ENCODE measurements at places on chromosomes 5 and 9. TPM values are rescaled to one million over a fixed set of nuclear protein-coding genes. Genes with fewer than 3 reads are reported as not detected.

DNA sequence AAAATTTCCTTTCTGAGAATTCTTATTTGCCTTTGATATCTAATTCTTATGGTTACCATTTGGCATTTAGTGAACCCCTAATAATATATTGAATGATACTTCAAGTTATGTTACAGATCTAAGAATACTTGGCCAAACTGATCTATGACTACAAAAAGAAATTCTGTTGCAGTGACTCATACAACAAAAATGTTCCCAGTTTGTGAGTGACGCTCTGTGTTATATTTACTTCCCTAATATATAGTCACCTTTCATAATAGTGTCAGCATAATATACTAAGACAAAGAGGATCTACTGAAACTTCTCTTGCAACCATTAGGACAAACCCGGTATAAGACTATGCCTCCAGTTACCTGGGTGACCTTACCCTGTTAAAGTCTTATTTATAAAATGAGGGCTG lies 216.9 kb upstream of the TLX3 start:
- H3K4me3 ChIP-seq = no peak overlapping the region
- H3K27ac ChIP-seq = peak overlapping the region; percentile 36
- no peaks in the 10 kb centered on the region for H3K27me3 ChIP-seq
- peaks cover 11% of the 10 kb centered on the region for H3K4me1 ChIP-seq

GRCh38 chr9:97755618-97756267 lies 58.6 kb upstream of the XPA start:
- H3K4me3 ChIP-seq = no peak overlapping the region
- peaks cover 2% of the 10 kb centered on the region for H3K4me1 ChIP-seq
- no peaks in the 10 kb centered on the region for H3K27me3 ChIP-seq

Gene CTSV
- total RNA-seq = 47.3 TPM

- no peaks in the 10 kb centered on the region for H3K27me3 ChIP-seq
- H3K4me3 ChIP-seq = no peak overlapping the region
- 0 out of 2 replicates have a peak, but pooled peaks cover 5% of the 10 kb centered on the region for H3K36me3 ChIP-seq
- H3K4me1 ChIP-seq = no peaks in the 10 kb centered on the region
- no peak overlapping the region for H3K27ac ChIP-seq
Observed at GRCh38 chr9:92029553-92029952, 79.5 kb upstream of the ROR2 start.

DNA sequence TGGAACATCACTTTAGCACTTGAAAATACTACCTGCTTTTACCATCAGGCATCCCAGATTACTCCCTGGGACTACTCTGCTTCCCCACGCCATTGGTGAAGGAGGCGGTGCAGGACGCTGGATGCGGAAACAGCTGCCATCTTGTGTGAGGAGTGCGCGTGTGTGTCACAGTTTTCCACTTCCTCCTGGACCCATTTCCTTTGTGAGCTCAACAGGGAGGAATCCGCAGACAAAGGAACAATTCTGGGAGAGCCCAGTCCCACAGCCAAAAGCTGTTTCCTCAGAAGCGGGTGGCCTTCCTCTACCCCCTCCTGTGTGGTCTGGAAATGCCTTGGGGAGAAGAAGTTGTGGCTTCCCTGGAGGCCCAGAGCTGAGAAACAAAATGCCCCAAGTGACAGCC lies 16.8 kb downstream of the AFAP1L1 start:
- no peaks in the 10 kb centered on the region for H3K4me1 ChIP-seq
- no peak overlapping the region for H3K4me3 ChIP-seq
- no peaks in the 10 kb centered on the region for H3K27me3 ChIP-seq
- H3K27ac ChIP-seq = no peak overlapping the region

- H3K27me3 ChIP-seq = no peaks in the 10 kb centered on the region
- H3K27ac ChIP-seq = no peak overlapping the region
- H3K36me3 ChIP-seq = peaks cover 16% of the 10 kb centered on the region
- no peak for DNase-seq
- peaks cover 21% of the 10 kb centered on the region for H3K4me1 ChIP-seq
- H3K4me3 ChIP-seq = no peak overlapping the region
Observed at GRCh38 chr9:93123561-93124283, 10.3 kb downstream of the NINJ1 start.

DNA sequence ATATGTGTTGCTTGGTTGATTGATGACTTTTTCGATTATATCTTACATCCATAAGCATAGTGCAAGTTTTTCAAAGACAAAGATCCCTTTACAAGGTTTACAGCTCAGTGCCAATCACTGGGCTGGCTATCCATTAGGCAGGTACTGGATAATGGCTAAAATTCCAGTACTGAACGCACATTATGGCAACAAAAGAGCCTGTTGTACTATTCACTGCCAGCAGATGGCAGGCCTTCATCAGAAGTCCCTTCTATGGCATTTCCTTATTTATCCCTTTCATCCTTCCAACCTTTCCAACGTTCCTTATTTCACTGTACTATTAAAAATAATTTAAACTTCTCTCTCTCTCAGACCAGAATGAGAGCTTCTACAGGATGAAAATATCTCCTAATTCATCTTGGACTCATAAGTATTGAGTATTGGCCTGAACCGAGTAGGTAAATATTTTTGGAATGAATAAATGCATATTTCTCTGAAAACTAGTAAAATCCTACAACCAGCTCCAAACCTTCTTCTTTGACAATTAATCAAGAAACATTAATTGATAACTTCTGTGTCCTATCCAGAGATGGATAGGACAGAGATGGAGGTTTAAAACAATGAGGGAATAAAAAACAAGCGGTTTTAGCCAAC lies 6.7 kb upstream of the WNT8A start:
- H3K27me3 ChIP-seq = no peaks in the 10 kb centered on the region
- H3K27ac ChIP-seq = no peak overlapping the region
- H3K36me3 ChIP-seq = no peaks in the 10 kb centered on the region
- peak; percentile 56 for DNase-seq
- H3K4me3 ChIP-seq = no peak overlapping the region
- H3K4me1 ChIP-seq = no peaks in the 10 kb centered on the region

DNA sequence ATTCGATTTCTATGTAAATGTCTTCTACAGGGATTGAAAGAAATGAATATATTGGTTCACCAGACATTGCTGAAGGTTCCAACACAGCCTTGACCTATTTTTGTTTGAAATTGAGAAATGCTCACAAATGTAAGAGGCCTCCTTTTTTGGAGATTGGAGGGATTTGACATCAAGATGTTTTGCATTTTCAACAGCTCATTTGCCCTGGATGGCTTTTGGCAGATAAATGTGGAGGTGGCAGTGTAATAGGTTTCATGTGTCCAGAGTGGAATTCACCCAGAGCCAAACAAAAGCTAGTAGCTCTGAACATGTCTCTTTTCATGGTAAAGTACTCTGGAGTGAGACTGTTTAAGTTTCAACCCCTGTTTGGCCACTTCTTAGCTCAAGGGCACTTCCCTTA lies 77.3 kb downstream of the PALM2AKAP2 start:
- H3K4me3 ChIP-seq = no peak overlapping the region
- no peaks in the 10 kb centered on the region for H3K36me3 ChIP-seq
- H3K4me1 ChIP-seq = no peaks in the 10 kb centered on the region

- no peak overlapping the region for H3K4me3 ChIP-seq
- H3K36me3 ChIP-seq = no peaks in the 10 kb centered on the region
- no peak overlapping the region for H3K27ac ChIP-seq
Observed at GRCh38 chr9:22228542-22228941, 218.1 kb upstream of the DMRTA1 start.

GRCh38 chr5:172910828-172911627 lies 48.2 kb upstream of the RPL26L1 start:
- no peaks in the 10 kb centered on the region for H3K27me3 ChIP-seq
- no peak overlapping the region for H3K4me3 ChIP-seq
- peak; percentile 47 for DNase-seq
- peaks cover 7% of the 10 kb centered on the region for H3K4me1 ChIP-seq

- no peak for DNase-seq
- H3K27me3 ChIP-seq = no peaks in the 10 kb centered on the region
- no peaks in the 10 kb centered on the region for H3K36me3 ChIP-seq
- no peak overlapping the region for H3K27ac ChIP-seq
- no peaks in the 10 kb centered on the region for H3K4me1 ChIP-seq
Observed at GRCh38 chr5:29218138-29218537, 1975.3 kb upstream of the CDH6 start.

DNA sequence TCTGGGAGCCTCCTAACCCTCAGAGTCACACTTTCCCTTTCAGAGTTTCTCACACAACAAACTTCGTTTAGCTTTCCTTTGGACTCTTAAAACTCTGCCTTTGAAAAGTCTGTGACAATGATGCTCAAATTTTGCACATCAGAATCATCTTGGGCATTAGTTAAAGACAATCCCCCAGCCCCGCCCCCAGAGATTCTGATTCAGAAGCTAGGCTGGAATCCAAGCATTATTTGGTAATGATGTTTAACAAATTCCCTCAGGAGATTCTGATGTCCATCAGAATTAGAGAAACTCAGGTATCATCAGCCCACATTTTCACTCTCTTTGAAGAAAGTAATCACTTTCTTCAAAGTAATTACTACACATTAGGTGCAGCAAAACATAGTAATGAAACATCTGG lies 9.6 kb upstream of the PLPP1 start:
- H3K36me3 ChIP-seq = no peaks in the 10 kb centered on the region
- H3K27ac ChIP-seq = no peak overlapping the region
- H3K27me3 ChIP-seq = no peaks in the 10 kb centered on the region
- H3K4me3 ChIP-seq = no peak overlapping the region
- no peak for DNase-seq

DNA sequence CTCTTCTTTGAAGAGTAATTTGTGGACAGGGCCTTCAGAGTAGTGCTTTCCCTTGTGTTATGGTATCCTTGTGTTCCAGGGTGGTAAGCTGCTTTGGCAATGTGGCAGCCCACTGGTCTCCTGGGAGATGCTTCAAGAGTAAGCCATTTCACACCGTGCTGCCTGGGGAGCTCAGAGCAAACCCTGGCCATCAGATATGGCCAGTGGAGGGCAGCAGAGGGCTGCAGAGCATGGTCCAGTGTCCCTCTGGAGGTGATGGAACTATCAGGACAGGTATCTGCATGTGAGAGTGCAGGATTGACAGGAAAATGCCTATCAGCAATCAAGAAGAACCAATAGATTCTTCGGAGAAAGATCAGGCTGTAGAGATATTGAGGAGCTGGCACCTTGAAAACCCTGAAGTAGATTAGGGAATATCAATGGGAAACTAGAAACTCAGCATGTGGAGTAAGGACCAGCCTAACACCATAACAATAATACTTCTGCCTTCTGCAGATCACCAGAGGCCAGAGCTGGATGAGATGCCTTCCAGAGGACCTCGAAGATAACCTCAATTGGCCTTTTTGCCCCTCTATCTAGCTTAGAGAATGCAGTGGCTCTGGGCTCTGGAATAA lies 90.8 kb downstream of the PLPPR1 start:
- no peaks in the 10 kb centered on the region for H3K36me3 ChIP-seq
- H3K27me3 ChIP-seq = no peaks in the 10 kb centered on the region
- H3K4me3 ChIP-seq = no peak overlapping the region
- DNase-seq = peak; percentile 40
- no peaks in the 10 kb centered on the region for H3K4me1 ChIP-seq

GRCh38 chr9:75950998-75951397 lies 60.5 kb downstream of the PCSK5 start:
- no peak overlapping the region for H3K27ac ChIP-seq
- no peak overlapping the region for H3K4me3 ChIP-seq
- H3K27me3 ChIP-seq = no peaks in the 10 kb centered on the region
- DNase-seq = no peak
- H3K36me3 ChIP-seq = no peaks in the 10 kb centered on the region

GRCh38 chr5:30607301-30607894 lies 586.1 kb upstream of the CDH6 start:
- DNase-seq = no peak
- no peak overlapping the region for H3K4me3 ChIP-seq
- no peak overlapping the region for H3K27ac ChIP-seq
- no peaks in the 10 kb centered on the region for H3K36me3 ChIP-seq

DNA sequence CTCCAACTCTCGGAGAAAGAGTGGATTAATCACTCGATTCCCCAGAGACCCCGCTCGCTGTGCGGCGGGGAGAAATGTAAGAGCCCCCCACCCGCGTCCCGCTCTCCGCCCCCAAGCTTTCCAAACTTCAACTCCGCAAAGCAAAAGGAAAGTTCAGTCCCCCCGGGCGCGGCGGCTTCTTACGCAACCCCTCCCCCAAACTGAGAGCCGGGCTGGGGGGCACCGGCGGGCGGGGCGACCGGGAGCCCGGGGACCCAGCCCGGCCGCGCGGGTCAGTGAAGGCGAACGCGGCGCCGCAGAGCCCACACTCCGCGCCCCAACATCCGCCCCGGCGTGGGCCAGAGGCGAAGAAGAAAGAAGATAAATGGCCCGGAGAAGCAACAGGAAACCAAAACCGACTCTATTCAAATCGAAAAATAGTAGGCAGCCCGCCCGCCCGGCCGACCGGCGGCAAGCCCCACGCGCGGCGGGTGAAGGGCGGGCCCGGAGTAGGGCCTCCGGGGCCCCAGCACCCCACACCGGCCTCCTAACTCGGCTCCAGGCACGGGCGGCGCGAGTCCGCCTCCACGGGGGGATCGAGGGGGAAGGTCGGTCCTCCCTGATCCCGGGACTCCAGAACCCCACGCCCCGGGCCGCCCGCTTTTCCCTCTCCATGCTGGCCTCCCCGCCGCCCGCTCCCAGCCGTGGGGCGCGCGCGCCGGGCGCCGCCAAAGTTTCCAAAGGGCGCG lies 720 bp downstream of the NOTCH1 start:
- H3K4me1 ChIP-seq = peaks cover 24% of the 10 kb centered on the region
- no peaks in the 10 kb centered on the region for H3K27me3 ChIP-seq
- H3K4me3 ChIP-seq = peak overlapping the region; percentile 96
- H3K36me3 ChIP-seq = no peaks in the 10 kb centered on the region

DNA sequence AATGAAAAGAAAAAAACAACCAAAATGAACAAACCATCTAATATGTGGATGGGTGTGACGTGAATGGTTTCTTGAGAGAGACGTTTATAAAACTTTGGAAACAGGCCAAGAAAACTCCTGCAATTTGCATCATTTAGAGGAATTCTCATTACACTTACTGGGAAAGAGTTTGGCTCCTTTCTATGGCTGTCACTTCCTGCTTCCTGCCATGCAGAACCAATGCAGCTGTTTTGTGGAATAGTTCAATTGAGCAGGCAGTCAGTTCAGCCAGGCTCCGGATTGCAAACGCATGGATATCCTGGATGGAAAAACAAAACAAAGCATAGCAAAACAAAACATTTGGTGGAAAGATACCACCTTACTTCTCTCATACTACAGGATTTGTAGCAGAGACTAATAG lies 36.6 kb downstream of the FAM114A2 start:
- H3K4me1 ChIP-seq = no peaks in the 10 kb centered on the region
- H3K27me3 ChIP-seq = no peaks in the 10 kb centered on the region
- no peak overlapping the region for H3K4me3 ChIP-seq
- no peaks in the 10 kb centered on the region for H3K36me3 ChIP-seq
- DNase-seq = no peak
- H3K27ac ChIP-seq = no peak overlapping the region

DNA sequence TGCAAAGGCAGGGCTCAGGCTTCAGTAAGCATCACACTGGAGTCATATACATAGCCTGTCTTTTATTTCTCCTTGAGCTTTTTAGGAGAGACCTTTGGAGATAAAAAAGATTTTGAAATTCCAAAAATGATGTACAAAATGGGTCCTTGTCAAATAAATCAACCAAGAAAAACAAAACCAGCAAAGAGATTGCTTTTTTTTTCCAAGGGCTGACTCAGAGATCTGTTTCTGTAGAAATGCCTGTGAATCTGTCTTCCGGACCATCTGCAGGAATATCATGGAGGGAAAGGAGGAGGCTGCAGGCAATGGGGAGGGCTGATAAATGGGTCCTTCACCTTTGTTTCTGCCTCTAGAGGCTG lies 77.4 kb downstream of the SLIT3 start:
- peaks cover 81% of the 10 kb centered on the region for H3K27me3 ChIP-seq
- H3K27ac ChIP-seq = no peak overlapping the region
- no peak for DNase-seq
- H3K4me3 ChIP-seq = no peak overlapping the region

GRCh38 chr9:107807183-107807582 lies 317.6 kb upstream of the KLF4 start:
- DNase-seq = no peak
- no peaks in the 10 kb centered on the region for H3K27me3 ChIP-seq

GRCh38 chr5:115179394-115180164 lies 9.9 kb upstream of the TRIM36 start:
- H3K4me1 ChIP-seq = no peaks in the 10 kb centered on the region
- no peak overlapping the region for H3K27ac ChIP-seq
- no peak overlapping the region for H3K4me3 ChIP-seq
- DNase-seq = no peak

Measured in PC-9 (cell line).